Hematopoietic multipotent progenitor cell treated with erythropoietin and hydrocortisone succinate and interleukin-3 and kit ligand, for 8 days (in vitro differentiated cells): ENCODE measurements at places on chromosomes 1 and 21.

- DNase-seq: no peak
These were observed 43.0 kb downstream of the JAK1 start for GRCh38 chr1:64923294-64923718.

GRCh38 chr1:113856401-113856790, 15.1 kb downstream of the PTPN22 start:
- no peak for DNase-seq

DNA sequence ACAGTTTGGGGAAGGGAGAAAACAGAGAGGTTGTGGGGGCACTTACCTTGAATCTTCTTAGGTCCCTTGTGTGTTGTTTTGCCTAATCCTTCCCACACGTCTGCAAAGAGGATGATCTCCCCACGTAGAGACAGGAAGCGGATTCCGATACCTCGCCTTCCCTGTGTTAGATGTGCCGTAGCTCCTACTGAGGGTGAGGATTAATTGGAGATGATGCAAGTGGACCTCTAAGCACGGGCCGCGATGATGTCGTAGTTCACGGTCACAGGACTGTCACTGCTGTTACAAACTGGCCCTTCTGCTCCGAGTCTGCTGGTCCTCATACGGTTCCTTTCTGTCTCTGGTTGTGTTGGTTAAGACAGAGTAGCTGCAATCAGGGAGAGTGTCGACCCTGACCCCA, 27.7 kb downstream of the GALNT2 start:
- DNase-seq: no peak

DNA sequence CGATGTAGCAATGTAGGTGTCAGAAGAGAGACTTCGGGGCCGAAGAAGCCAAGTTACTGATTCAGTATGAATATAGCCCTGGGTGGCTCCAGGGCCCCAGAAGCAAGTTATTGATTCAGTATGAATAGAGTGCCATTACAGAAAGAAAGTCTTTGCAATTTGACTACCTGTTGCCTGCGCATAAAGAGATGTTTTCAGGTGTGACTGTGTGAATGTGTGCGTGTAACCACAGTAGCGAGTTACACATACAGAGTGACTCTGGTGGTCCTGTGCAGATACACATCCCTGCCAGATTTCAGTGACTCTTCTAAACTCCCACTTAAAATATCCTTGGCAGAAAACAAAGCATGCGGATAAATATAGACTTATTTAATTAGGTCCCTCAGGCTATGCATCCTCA, 142.7 kb upstream of the CD34 start:
- no peak for DNase-seq

GRCh38 chr1:29933067-29933466, 696.7 kb downstream of the PTPRU start:
- DNase-seq: no peak

- DNase-seq: no peak
These were observed 62.2 kb downstream of the NOS1AP start for GRCh38 chr1:162131400-162132321.

GRCh38 chr1:243956450-243956849, 94.6 kb upstream of the ZBTB18 start:
- DNase-seq: no peak

- peak; percentile 35 for DNase-seq
These were observed 16.0 kb downstream of the RRP1 start for GRCh38 chr21:43805275-43805800.
